HS-5 (cell line): ENCODE measurements at places on chromosomes 16 and 17.

- no peak for DNase-seq
Observed at GRCh38 chr17:39634384-39634871, 2.5 kb upstream of the STARD3 start.

GRCh38 chr16:539901-540530 is 12.5 kb downstream of the CAPN15 start:
- DNase-seq: no peak

DNA sequence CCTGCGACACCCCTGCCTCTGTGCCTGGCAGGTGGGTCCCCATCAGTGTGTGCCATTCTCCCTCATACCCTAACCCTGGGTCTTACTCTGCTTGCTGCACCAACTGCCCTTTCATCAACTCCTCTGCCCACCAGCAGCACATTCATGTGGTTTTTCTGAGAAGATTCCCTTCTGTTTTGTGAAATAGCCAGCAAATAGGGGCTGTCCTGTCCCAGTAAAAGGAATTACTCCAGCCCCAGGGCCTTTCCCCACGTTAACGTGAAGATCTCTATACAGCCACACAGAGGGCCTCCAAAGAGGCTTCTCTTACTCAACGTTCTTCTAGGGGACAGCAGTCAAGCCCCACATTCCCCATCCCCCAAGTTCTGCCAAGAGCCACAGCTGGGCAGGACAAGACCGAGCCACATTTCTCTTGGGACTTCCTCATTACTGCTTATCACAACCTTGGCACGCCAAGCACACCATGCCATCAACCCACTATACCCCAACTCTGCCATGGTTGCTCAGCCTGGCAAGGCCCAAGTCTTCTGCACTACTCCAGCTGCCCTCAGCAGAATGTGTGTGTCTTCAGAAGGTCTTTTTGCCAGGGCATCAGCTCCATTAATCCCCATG is 18.7 kb upstream of the CCL2 start:
- DNase-seq: no peak

GRCh38 chr17:47762728-47763127 is 29.7 kb downstream of the TBX21 start:
- no peak for DNase-seq

DNA sequence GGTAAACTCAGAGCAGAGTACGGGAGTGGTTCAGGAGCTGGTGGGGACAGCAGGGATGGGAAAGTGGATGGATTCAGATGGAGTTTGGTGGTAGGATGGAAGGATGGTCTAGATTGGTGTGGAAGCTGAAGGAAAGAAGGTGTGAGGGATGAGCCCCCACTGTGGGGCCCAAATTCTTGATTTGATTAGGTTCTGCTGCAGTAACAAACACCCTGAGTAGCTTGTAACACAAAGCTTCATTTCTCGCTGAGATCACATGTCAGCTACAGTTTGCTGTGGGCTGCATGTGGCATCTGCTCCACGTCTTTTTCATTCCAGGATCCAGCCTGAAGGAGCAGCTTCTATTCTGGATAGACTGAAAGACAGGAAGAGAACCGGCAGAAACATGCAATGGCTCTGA is 143.8 kb downstream of the IRX3 start:
- DNase-seq: no peak

- peak; percentile 38 for DNase-seq
Observed at GRCh38 chr16:76389126-76389525, 111.9 kb downstream of the CNTNAP4 start.

DNA sequence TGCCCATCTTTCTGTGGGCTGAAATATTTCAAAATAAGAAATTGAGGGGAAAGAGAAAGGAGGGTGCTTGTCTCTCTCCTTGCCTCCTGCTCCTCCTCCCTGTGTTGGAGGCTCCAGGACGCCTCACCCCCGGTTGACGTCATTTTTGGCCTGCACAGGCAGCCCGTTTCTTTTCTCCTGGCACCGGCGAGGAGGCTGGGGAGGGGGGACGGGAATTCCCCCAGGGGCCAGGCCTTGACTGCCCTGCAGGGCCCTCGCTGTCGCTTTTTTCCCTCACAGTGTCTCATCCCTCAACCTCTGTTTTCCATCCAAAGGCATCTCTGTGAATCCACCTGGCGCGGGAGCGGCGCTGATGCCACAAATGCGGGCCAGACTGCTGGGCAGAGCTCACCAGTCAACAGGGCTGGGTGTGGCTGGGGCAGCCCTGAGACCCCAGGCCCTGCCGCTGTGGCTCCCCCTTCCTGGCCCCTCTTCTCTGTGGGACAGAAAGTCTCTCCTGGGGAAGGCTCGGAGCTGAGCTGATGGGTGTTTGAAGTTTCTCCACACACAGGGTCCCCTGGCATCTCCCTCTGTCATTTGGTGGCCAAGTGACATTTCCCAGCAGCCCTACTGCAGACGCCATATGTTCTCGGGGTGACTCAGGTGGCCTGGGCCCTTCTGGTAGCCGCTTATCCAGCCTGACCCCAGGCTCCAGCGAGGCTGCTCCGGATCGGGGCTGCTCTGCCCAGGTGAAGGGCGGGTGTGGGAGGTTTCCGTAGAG is 16.0 kb downstream of the CENPX start:
- no peak for DNase-seq

DNA sequence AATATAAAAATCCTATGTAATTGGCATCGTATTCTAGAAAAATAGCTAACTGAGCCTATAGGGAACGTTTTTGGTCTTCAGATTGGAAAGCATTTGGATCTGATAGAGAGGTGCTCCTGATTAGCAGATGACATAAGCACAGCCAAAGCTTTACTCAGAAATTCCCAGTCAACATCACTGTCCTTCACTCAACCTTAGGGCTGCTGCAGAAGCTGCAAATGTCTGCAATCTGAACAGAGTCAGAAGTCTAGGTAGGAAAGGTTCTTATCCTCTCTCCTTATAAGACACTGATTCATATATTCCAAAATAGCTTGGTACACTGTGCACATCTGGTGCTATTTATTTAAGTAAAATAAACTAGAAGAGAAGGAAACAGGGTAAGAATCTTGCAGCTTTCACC is 19.2 kb downstream of the STRADA start:
- no peak for DNase-seq

GRCh38 chr16:71916397-71916920 is 21.1 kb downstream of the IST1 start:
- DNase-seq: no peak
